Ovary (tissue), 10 donors: ENCODE measurements at places on chromosomes 7 and 10. TPM values are rescaled to one million over a fixed set of nuclear protein-coding genes. Genes with fewer than 3 reads are reported as not detected.

The LLCFC1 gene
- not detected for total RNA-seq

The BRAT1 gene
- 30.2 TPM for total RNA-seq

The FKBP9 gene
- 65.6 TPM for total RNA-seq

- no peaks in the 10 kb centered on the region for H3K4me1 ChIP-seq
- H3K36me3 ChIP-seq: no peaks in the 10 kb centered on the region
- no peak overlapping the region for H3K4me3 ChIP-seq
- H3K27ac ChIP-seq: no peak overlapping the region
- DNase-seq: no peak
- no peaks in the 10 kb centered on the region for H3K27me3 ChIP-seq
Measured at GRCh38 chr10:53491774-53492173, 719.2 kb upstream of the MBL2 start.

- no peak overlapping the region for H3K27ac ChIP-seq
- no peaks in the 10 kb centered on the region for H3K4me1 ChIP-seq
- DNase-seq: no peak
- H3K4me3 ChIP-seq: no peak overlapping the region
Measured at GRCh38 chr10:116864436-116864835, 15.1 kb downstream of the ENO4 start.

GRCh38 chr7:158556721-158557440 lies 30.7 kb downstream of the PTPRN2 start:
- H3K27ac ChIP-seq: no peak overlapping the region
- H3K27me3 ChIP-seq: no peaks in the 10 kb centered on the region
- no peaks in the 10 kb centered on the region for H3K36me3 ChIP-seq
- DNase-seq: no peak
- H3K4me1 ChIP-seq: no peaks in the 10 kb centered on the region

DNA sequence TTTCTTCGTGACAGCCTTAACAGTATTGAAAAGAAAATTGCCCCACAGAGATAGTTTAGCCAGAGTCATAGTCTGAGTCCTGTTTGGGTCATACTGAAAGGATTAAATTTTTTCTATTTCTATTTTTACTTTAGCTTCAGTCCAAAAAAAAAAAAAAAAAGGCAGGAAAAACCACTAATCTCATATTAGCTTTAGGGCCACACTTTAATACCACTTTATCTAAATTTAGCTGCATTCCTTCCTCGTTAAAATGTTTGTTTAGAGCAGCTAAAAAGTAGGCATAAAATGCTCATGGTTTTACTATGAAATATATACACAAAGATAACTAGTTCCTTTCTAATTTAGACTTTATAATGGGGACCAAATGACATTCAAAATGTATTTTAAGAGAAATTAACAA lies 216.5 kb upstream of the TMEM196 start:
- no peak overlapping the region for H3K4me3 ChIP-seq
- no peaks in the 10 kb centered on the region for H3K4me1 ChIP-seq
- H3K27me3 ChIP-seq: no peaks in the 10 kb centered on the region
- no peaks in the 10 kb centered on the region for H3K36me3 ChIP-seq
- H3K27ac ChIP-seq: no peak overlapping the region
- no peak for DNase-seq

- H3K27ac ChIP-seq: no peak overlapping the region
- H3K27me3 ChIP-seq: no peaks in the 10 kb centered on the region
- no peaks in the 10 kb centered on the region for H3K36me3 ChIP-seq
Measured at GRCh38 chr10:28833313-28833712, 156.0 kb downstream of the BAMBI start.

- DNase-seq: peak; percentile 41
- peaks cover 52% of the 10 kb centered on the region for H3K4me1 ChIP-seq
- H3K4me3 ChIP-seq: no peak overlapping the region
- no peak overlapping the region for H3K27ac ChIP-seq
Measured at GRCh38 chr10:44981172-44982113, 2.8 kb upstream of the DEPP1 start.

DNA sequence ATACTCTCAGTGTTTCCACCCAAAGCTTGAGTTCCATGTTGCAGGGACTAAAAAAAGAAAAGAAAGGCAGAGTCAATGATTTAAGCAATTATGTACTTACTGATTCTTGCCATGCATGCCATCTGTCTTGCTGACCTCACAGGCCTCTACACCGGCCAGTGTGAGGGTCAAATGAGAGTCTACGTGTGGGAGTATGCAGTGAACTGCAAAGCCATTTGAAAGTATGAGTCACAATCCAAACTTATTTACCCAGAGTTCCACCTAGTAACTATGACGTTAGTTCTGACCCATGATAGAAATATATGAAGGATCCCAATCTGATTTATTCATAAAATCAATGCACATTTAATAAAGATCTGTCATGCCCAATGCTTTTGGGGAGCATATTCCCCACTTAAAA lies 26.5 kb downstream of the PDE1C start:
- H3K27ac ChIP-seq: no peak overlapping the region
- no peak overlapping the region for H3K4me3 ChIP-seq

GRCh38 chr10:131726076-131726880 lies 174.5 kb upstream of the PPP2R2D start:
- no peaks in the 10 kb centered on the region for H3K27me3 ChIP-seq
- no peak overlapping the region for H3K27ac ChIP-seq
- peak; percentile 69 for DNase-seq
- peaks cover 8% of the 10 kb centered on the region for H3K4me1 ChIP-seq
- H3K4me3 ChIP-seq: no peak overlapping the region
- H3K36me3 ChIP-seq: no peaks in the 10 kb centered on the region

GRCh38 chr10:101888251-101888949 lies 44.8 kb upstream of the KCNIP2 start:
- H3K4me3 ChIP-seq: no peak overlapping the region
- H3K27me3 ChIP-seq: no peaks in the 10 kb centered on the region
- no peak for DNase-seq

DNA sequence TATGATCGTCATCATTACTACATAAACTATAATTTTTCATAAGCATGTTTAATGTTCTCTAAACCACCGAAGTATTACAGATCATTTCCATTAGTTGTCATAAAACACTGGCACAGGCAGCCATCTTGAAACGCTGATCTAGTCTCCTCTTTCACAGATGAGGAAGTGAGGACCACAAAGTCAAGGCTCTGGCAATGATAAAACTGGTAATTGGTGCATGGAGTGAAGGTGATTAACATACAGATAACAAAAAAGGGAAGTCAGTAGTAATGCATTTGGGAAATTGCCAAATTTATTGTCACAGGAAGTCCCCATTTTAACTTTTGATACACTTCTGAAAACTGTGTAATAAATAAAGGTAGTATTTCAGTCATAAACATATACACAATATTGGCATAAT lies 49.3 kb downstream of the FBXL13 start:
- no peak overlapping the region for H3K4me3 ChIP-seq
- H3K27me3 ChIP-seq: no peaks in the 10 kb centered on the region
- no peaks in the 10 kb centered on the region for H3K4me1 ChIP-seq
- no peaks in the 10 kb centered on the region for H3K36me3 ChIP-seq

DNA sequence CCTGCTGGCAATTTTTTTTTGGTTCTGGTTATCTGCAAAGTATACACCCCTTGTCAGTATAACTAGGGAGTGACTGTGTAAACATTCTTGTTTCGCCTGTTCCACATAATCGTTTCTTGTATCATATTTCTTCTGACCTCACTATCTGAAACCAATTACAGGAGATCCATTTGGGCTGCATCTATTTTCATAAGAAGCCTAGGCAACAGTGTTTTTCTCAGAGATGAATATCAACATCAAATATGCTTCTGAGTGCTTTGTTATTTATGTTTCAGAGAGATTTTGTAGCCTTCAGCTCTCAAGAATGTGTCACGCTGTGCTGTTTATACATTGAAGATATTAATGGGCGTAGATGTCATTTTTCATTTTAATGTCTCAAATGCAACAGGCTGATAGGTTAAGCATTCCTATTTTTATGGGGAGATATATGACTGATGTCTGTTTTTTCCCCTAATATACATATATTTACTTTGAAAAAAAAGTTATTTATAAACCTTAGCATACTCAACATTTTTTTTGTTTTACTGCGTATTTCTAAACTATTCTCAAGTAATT lies 115.5 kb downstream of the FOXP2 start:
- no peaks in the 10 kb centered on the region for H3K27me3 ChIP-seq
- H3K4me1 ChIP-seq: no peaks in the 10 kb centered on the region
- no peaks in the 10 kb centered on the region for H3K36me3 ChIP-seq

DNA sequence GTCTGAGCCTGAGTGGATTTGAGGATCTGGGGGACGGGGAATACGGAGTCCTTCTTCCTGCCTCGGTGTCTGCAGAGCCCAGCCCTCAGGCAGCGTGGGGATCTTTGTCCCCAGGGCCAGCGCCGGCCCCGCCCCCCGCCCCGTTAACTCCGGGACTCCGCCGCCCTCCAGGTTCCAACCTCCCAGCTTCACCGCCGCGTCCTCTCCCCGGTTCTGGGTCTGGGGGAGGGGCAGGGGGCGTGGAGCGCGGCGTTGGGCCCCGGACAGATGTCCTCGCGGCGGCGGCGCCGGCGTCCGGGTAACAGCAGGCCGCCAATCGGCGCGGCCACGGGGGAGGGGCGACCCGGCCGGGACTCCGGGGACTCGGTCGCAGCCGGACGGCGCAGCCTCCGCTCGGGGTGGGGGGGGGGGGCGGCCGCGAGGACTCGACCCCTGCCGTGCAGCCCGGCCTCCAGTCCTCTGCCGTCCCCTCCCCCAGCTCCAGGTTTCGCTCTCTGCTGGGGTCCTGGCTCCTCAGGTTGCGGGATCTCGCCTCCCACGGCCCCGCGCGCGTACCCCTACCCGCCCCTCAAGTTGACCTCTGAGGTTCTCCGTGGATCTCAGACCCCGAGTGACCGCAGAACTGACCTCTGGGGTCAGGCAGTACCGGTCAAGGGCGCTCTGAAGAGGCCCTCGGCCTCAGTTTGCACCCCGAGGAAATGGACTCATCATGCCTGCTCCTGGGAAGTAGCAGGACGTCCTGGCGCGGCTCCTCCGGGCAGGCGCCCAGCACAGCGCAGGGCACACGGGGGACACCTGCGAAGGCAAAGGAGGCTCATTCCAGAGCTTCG lies 2.3 kb upstream of the ELFN1 start:
- H3K4me3 ChIP-seq: peak overlapping the region; percentile 24
- no peak overlapping the region for H3K27ac ChIP-seq
- no peak for DNase-seq
- peaks cover 17% of the 10 kb centered on the region for H3K27me3 ChIP-seq
- peaks cover 8% of the 10 kb centered on the region for H3K4me1 ChIP-seq

DNA sequence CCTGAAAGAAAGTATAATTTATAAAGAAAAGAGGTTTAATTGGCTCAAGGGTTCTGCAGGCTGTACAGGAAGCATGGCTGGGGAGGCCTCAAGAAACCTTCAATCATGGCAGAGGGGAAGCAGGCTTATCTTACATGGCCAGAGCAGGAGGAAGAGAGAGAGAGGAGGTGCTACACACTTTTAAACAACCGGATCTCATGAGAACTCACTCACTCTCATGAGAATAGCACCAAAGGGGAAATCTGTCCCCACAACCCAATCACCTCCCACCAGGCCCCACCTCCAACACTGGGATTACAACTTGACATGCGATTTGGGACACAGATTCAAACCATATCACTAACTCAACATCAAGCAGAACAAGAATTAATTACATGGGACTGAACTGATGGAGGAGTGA lies 6.9 kb upstream of the ZNF485 start:
- no peaks in the 10 kb centered on the region for H3K36me3 ChIP-seq
- H3K27ac ChIP-seq: no peak overlapping the region
- H3K27me3 ChIP-seq: no peaks in the 10 kb centered on the region
- H3K4me1 ChIP-seq: peaks cover 7% of the 10 kb centered on the region
